ENCODE measurements at places on chromosomes 11 and 22.

- no peak for DNase-seq
These were observed 81.3 kb downstream of the SYT9 start for GRCh38 chr11:7332962-7333361.

DNA sequence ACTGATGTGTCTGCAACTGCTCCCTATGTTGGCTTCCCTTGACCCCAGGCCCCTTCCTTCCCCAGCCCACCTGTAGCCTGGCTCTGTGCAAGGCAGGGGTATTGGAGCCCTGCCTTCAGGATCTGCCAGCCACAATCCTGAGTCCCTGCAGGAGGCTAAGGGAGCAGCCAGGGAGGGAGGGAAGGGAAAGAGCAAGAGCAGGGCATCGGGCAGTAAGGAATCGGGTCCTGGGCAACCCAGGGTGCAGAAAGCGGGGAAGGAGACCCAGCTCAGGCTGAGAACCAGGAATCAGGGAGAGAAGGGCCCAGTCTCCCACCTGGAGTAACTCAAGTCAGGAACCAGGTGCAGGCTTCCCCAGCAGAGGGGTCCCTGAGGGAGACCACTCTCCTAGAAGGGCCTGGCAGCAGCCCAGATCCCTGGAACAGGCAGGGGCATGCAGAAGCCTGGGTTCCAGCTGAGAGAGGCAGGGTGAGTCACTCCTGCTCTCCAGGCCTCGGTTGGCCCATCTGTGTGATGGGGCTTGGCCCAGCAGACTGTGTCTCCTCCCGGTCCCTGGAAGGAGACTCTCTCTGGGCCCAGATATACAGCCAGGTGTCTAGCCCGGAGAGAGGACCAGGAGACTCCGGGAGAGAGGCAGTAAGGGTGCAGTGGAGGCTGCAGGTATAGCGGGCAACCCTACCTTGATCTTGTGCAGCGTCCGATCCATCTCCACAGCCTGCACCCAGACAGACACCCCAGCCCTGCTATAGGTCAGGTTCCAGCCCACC, 13.4 kb downstream of the STARD10 start:
- no peak for DNase-seq

DNA sequence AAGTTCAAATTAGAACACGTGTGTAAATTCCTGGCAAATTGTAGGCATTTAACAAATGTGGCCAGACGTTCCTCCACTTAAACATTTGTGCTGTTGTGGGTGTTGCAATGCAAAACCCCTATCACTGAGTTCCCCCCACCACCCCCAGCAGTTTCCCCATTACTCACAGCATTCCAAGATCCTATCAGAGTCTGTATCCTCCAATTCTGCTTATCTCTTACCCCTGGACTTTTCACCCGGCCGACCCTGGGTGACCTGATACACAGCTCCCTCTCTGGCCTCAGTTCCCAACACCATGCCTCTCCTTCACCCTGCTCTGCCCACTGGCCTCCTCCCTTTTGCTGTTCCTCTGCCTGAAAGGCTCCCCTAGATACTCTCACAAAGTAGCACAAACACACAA, 31.4 kb upstream of the AQP11 start:
- DNase-seq, result no peak

DNA sequence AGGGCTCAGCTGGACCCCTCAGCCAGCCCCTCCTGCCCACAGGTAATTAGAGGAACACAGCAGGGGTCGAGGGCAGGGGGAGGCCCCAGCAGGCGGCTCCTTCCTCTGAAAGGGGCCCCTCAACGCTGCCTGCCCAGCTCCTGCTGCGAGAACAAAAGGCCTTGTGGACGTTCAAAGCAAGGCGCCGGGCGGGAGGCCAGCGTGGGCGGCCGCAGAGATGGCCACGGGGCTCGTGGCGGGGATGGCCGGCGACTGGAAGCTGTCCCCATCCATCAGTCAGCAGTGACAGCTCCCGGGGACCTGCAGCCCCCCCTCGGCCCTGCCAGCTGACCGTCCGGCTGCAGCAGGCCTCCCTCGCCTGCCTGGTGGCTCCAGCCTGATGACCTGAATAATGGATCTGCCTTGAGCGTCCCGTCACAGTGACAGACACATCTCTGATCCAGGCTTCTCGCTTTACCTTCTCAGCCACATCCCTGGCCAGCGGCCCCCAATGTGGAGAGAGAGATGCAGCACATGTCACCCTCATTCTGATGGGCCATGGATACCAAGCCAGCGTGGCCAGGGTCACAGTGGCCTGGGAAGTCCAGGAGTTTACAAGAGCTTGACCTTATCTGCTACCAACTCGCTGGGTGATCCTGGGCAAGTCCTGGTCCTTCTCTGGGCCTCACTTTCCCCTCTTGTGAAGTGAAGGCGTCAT, 159.3 kb downstream of the MN1 start:
- DNase-seq, result no peak

GRCh38 chr11:6572215-6572614, 31.2 kb downstream of the RRP8 start:
- DNase-seq, result peak; percentile 57

GRCh38 chr22:43654271-43654670, 157.8 kb downstream of the EFCAB6 start:
- DNase-seq, result no peak

DNA sequence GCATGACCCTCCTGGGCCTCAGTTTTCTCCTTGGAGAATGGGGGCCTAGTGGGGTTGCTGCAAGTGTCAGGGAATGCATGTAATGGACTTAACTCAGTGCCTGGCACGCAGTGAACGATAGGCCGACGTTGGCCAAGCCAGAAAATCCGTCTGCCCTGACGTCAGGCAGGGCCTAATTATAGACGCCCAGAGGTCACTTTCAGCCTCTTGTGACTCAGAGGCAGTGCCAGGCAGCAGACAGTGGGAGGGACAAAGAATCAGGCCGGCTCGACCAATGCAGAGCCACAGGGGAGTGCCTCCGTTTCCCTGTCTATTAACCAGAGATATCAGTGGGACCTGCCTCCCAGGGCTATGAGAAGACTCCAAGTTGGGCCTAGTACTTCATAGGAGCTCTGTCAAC, 115.0 kb downstream of the MN1 start:
- no peak for DNase-seq

DNA sequence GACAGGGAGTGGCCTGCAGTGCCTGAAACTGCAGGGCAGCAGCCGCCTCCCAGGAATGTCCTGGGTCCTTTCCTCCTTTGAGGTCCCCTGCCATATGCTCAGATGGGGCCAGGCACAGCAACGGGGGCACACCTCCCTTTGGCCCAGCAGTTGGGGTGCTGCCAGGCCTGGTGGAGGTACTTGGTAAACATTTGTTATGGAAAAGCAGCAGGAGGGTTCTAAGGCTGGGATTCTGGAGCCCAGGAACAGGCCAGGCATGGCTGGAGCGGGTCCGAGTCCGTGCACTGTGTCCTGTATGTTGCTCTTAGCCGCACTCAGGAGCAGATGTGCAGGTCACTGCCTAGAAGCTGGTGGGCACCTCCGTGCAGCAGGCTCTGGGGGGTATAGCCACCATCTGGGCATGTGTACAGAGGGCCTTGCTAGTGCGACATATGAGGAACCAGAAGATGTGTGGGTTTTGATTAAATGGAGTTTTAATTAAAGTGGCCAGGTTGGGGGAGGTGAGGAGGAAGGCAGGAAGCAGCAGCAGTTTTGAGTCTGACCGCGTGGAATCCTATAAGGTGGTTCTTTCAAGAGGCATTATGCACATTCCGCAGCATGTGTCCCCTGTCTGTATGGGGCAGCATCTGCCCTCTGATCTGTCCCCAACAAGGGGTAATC, 1.5 kb downstream of the ADORA2A start:
- DNase-seq, result no peak

GRCh38 chr11:3164552-3165151, 458 bp downstream of the OSBPL5 start:
- DNase-seq, result no peak

DNA sequence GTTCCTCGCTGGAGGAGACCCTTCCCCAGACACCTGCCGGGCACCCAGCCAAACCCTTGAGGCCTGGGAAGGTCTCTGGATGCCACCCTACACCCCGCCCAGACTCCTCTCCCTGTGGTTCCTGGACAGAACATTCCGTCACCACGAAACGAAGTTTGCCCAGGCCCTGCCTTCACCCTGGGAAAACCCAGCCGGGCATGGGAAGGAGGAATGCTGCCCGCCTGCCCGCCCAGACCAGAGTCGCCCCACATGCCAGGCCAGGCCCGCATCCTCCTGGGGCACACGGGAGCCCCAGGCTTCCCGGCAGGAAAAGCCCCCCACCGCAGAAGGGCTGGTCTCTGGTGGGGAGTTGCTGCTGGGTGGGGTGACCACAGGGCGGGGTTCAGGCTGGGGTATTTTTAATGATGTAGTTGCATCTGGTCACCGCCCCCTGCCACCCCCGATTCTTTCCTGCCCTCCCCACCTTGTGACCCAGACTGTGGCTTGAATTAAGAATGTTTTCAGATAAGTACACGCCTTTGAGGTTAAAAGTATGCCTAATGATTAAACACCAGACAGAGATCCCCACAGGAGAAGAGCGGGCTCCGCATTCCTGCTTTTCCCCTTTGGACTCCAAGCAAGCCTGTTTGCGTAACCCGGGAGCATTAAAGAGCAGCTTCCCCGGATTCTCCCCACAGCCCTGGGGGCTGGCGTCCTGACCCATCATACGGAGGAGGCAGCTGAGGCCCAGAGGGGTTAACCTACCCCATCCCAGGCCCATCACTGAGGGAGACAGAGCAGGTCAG, 44.6 kb upstream of the PPARA start:
- peak; percentile 39 for DNase-seq

DNA sequence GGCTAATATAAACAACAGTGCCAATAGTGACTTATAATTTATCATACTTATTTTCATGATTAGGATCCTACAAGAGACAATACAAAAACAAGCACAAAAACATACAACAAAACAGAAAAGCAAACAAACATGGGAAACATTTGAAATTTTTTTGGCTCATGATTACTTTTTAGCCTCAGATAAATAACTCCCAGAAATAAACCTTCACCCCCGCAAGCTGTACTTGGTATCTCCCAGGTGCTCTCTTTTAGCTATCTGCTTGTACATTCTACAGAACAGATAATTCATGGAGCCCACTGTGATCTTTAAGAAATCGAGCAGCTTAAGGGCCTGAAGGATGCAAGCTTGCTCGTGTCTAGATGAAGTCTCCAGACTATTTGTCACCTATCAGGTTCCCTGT, 883 bp downstream of the NXPE4 start:
- no peak for DNase-seq

GRCh38 chr22:25569361-25569760, 4.9 kb downstream of the GRK3 start:
- no peak for DNase-seq

- DNase-seq, result no peak
These were observed 10.5 kb upstream of the FLRT1 start for GRCh38 chr11:64025205-64025604.

DNA sequence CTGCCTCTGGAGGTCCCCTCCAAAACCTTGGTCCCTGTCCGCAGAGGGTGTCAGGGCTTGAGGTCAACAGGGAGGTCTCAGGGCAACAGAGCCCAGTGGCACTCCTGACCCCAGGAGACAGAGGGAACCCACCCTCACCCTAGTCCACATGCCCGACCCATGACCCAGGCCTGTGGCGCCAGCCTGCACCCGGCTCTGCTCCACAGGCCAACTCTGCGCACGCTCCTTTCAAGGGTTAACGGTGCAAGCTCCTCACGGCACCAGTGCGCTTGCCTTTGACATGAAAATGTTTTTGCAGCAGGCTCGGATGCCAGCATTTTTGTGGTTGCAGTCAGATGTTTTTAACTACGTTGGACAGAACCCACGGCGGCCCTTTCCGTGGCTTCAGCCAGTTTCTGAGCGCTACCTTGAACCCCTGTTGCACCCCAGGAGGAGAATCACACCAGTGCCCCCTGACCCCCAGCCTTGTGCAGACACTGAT, 68.6 kb downstream of the CDKN1C start:
- peak; percentile 46 for DNase-seq

GRCh38 chr22:44330188-44330743, 17.5 kb upstream of the SHISAL1 start:
- no peak for DNase-seq

GRCh38 chr11:123357990-123358827, 71.9 kb upstream of the GRAMD1B start:
- peak; percentile 9 for DNase-seq

DNA sequence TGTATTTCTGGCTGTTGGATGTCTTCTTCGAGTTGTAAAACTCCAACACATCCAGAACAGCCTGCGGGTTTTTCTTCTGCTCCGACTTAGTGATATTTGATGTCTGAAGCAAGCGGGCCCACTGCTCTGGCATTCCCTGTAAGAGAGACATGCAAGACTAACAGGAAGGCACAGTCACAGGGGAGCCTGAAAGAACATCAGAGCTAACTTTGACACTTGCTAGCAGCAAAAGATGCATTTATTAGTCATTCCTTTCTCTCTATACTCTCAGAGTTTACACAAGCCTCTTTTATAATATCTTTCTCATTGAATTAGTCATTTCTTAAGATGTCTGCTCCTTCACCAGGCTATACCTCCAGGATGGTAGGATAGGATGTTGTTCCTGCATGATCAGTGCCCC, 77.8 kb upstream of the GDPD4 start:
- DNase-seq, result no peak

- DNase-seq, result no peak
These were observed 52.2 kb downstream of the C22orf42 start for GRCh38 chr22:32106930-32107329.

Measured in fibroblast of skin of left quadriceps (primary cell).